ENCODE measurements at places on chromosomes 4 and X. TPM values are rescaled to one million over a fixed set of nuclear protein-coding genes. Genes with fewer than 3 reads are reported as not detected.
A peak's percentile ranks its signal among the peaks of the same experiment; 100 is the strongest.

The SMPX gene
- not detected for total RNA-seq

The FMR1NB gene
- total RNA-seq = not detected

The GAGE12G gene
- not detected for total RNA-seq

The ODAM gene
- total RNA-seq = not detected

The GAGE12F gene
- total RNA-seq = not detected

The VCX3A gene
- total RNA-seq = 1.0 TPM

The HSFX3 gene
- not detected for total RNA-seq

The SPIN2A gene
- total RNA-seq = 0.26 TPM

DNA sequence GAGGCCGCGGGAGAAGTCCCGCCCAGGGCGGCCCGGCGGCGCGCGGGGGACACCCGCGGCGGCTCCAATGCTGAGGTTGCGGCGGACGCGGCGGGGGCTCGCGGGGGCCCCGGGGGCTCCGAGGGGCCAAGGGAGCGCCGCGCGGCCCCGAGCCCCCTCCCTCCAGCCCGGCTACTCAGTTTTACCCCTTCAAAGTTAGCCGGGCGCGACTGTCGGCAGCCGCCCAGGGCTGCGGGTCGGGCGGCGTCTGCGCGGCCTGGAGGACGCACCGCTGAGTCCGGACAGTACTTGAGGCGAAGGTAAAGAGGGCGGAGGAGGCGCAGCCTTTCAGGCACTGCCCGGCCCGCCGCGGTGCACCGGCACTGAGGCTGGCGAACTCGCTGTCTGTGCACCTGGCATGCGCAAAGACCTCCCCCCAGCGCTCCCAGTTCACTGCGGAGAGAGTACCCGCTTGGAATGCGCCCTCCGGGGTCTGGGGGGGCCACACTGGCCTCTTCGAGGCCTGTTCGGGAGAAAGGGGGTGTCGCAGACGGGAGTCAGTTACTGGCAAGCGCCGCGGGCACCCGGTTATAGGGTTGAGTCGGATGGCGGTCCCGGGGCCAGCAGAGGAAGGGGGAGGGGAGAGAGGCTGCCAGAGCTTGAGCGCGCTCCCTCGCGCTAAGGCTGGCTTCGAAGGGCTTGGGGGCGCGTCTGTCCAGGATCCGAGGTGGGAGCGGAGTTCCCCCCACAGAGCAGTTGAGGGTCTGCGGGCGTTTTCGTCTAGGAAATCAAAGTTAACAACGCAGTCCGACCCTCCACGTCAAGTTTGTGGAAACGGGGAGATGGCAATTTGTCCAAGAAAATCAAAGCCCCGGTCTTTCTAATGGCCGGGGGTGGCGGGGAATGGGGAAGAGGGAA is 1.1 kb downstream of the PCDH19 start:
- peak; percentile 55 for DNase-seq

DNA sequence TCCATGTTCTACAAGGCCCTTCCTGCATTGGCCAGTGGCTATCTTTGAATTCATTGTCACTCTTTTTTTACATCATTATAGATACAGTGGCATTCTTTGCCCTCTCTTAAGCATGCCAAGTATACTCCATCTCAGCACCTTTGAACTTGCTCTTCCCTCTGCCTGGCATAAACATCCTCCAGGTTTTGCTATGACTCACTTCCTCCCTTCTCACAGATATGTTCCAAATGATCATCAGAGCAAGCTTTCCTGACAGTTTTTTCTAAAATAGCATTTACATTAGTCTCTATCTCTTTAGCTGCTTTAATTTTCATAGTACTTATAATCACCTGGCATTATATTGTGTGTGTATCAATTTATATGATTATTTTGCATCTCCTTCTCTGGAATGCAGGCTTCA is 553.3 kb upstream of the MAGEB2 start:
- DNase-seq = no peak

- no peak for DNase-seq
Observed at GRCh38 chr4:136526517-136526916, 1005.8 kb downstream of the PCDH18 start.

GRCh38 chr4:105631818-105632400 is 76.6 kb downstream of the INTS12 start:
- DNase-seq = no peak

DNA sequence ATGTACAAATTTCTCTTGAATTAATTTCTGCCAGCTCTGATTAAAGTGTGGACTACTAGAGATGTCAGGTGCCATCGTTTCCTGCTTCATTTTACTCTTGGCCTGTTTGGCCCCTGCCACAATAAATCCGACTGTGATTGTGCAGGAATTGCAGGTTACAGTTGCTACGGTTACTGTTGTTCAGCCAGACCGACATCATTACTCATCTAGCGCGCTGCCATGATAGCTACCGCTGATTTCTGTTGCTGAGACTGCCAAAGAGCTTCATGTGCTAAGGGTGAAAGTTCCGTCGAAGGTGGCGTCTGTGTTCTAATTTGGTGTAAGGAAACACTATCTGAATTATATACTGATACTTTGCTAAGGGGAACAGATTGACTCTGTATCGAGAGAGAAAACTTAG is 22.1 kb downstream of the SLIT2 start:
- DNase-seq = peak; percentile 14

GRCh38 chrX:114127411-114128025 is 456.4 kb upstream of the HTR2C start:
- peak; percentile 59 for DNase-seq

GRCh38 chr4:128346054-128346716 is 58.6 kb upstream of the PGRMC2 start:
- DNase-seq = no peak

DNA sequence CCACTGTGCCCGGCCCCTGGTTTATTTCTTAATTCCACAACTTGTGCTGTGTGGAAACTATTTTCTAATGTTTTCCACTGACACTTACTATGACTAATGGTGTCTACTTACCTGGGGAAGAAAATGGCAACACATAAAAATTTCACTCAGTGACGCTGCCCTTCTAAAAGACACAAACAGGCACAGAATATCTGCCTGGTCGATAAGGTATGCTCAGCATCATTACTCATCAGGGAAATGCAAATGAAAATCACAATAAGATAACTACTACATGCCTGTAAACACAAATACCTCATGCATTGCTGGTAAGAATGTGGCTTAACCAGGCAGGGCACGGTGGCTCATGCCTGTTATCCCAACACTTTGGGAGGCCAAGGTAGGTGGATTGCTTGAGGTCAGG is 61.6 kb downstream of the UBE2K start:
- no peak for DNase-seq

DNA sequence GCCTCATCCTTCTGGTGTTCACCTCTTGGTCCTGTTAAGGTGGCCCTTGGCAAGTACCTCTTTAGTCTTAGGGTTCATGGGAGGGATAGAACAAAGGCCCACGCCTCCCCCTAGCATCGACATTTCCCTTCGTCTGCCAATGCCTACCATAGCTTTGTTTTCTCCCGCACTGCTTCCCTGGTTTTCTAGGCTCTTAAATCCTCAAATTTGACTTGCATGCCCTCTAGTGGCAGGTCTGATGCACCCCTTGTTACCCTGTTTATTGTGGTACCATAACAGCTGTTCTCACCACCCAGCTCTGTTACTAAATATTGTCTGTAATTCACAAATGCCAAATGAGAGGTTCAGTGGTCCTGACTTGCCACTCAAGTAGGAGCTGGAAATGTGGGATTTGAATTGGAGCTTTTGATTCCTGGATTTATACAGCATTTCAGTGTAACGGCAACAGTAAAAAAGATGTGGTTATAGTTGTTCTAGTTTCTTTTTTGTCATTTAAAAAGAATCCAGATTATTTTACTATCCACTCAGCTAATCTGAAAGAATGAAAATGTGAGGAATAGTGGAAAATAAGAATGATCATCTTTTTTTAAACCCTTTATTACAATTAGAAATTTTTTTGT is 100.1 kb downstream of the REPS2 start:
- peak; percentile 78 for DNase-seq

DNA sequence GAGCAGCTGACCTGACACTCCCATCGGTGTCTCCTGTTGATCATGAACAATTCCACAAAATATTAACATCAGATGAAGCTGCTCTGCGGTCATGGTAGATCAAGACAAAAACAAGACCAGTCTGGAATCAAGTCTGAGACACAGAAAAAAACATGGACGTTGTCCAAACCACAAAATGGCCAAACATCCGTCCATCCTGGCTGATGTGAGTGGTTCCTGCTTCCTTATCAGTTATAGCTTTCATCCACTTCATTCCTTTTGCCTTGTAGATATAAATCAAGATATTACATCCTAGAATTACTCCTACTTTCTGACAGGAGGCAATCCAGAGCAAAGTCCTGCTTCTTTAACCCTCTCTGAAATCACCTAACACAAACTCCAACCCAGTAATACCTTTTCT is 28.8 kb upstream of the PCSK1N start:
- no peak for DNase-seq

DNA sequence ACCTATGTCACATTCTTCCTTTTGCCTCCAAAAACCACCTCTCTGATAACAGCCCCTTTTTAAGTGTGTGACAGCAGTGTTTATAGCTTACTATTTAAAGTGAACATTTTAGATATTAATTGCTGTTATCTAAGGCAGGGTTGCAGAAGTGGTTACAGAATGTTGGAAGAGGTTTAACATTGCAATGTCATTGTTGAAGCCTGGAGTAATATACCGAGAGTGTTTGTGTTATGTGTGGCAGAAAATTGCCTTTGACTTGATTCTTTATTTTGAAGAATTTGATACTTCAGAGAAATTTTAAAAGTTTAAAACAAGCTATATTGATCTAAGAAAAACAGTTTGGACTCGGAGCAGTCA is 37.1 kb downstream of the SMARCAD1 start:
- no peak for DNase-seq

- DNase-seq = no peak
Observed at GRCh38 chr4:142194905-142195304, 558.5 kb downstream of the IL15 start.

- no peak for DNase-seq
Observed at GRCh38 chr4:8025668-8026067, 86.0 kb upstream of the AFAP1 start.

GRCh38 chrX:24561121-24561520 is 86.0 kb downstream of the PCYT1B start:
- peak; percentile 31 for DNase-seq

GRCh38 chr4:5399790-5400421 is 308.5 kb downstream of the EVC2 start:
- peak; percentile 70 for DNase-seq

DNA sequence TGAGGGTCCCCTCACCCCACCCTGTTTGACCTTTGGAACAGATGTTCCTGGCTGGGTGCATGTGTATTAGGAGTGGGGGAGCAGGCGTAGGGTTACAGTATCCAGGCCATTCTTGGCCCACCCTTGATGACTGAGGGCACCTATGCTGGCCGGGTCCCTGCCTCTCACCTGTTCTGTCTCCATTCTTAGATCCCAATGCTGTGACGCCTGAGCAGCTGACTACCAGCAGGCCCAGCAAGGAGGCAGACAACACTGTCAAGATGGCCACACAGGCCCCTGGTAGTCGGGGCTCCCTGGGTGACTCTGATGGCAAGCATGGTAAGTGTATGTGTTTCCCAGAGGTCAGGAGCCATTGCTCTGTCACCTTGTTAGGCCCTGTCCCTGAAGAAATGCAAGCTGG is 10.9 kb downstream of the EFNB1 start:
- DNase-seq = no peak

DNA sequence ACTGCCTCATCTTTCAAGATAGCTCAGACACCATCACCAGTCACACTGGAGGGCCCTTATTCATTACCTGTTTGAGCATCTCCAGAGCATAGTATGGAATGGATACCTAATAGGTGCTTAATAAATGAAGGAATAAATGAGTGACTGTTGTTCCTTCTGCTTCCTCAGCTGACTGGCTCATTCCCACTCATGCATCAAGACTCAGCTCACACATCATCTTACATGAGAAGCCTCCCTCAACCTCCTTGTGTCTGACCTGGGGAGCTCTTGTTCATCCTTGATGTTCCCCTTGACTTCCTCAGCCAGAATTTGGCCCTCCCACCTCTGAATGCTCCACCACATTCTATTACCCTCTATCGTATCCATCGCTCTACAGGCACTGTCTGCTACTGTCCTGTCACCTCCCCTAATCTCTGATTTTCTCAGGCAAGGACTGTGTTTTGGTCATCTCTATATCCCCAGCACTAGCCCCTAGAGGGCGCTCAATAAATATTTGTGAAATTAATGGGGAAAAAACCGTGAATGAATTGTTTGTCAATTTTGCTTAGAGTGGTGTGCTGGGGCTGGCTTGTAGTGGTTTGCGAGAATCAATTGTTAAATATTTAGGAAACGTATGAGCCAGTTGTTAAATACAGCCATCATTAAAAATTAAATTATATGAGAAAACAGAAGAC is 88.3 kb downstream of the NHSL2 start:
- peak; percentile 49 for DNase-seq

GRCh38 chr4:121156822-121157769 is 7.0 kb downstream of the TNIP3 start:
- DNase-seq = peak; percentile 77

DNA sequence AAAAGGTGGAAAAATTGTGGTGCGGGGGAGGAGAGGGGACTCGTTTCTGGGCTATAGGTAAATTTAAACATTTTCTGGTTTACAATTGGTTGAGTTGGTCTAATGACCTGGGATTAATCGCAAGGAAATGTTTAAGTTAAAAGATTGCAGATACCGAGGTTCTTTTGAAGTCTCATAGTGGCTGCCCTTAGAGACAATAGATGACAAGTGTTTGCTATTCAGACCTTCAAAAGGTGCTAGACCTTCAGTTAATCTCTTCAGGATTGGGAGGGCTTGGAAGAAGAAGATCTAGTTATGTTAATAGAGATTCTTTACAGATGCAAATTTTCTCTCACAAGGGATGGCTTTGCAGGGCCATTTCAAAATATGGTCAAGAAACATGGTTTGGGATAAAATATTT is 2286.1 kb upstream of the AGA start:
- no peak for DNase-seq

DNA sequence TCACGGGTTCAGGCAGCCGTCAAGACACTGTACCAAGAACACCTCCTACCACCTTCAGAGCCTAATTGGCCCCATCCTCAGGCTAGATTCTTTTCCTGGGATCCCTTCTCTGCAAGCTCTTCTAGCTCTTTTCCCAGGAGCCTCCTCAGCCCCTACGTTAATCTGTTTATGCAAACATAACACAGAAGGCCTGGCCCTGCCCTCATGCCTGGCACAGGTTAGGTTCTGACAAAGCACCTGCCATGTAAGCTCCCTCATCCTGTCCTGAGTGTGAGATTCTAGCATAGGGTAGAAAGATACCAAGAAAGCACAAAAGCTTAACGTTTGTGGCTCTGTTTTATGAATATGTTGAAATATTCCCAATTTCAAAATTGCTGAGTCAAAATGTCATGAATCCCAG is 93.6 kb downstream of the IRF2 start:
- no peak for DNase-seq

DNA sequence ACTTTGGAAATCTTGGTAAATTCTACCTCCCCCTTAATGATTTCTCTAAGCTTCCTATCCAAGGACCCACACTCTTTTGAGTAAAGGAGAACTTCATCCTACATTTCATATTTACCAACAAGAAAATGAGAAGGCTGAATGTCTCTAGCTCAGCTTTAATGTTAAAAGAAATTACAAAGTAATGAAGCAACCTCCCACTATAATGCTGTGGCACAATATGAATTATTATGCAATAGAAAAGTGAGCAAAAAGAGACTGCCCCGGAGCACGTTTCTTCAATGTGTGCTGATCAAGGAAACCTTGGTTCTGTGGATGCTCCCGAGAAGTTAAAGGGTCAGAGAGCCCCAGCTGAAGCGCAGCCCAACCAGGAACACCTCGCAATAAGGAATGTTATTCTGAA is 9.1 kb upstream of the TBC1D1 start:
- DNase-seq = no peak
